ENCODE measurements at places on chromosomes 7 and 10.

- DNase-seq, result peak; percentile 96
Measured at GRCh38 chr7:32506266-32507054, 11.2 kb downstream of the AVL9 start.

GRCh38 chr7:142024547-142024946 is 28.9 kb downstream of the MGAM start:
- DNase-seq, result peak; percentile 12

- DNase-seq, result no peak
Measured at GRCh38 chr10:24172909-24173308, 36.0 kb upstream of the KIAA1217 start.

DNA sequence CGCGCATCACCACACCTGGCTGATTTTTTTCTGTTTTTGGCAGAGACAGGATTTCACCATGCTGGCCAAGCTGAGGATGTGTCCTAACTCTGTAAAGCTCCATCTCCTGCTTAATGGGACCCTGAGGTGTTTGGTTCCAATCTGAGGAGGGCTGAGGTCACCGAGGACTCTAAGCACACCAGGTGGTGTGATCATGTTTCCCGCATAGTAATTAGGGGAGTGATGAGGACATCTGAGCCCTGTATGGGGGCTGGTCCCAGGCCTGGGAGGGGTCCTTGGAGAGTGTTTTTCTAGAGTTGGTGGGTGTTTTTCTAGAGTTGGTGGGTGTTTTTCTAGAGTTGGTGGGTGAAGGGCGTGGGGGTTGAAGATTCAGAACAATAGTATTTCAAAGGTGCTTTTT is 3.0 kb upstream of the ABHD11 start:
- no peak for DNase-seq

- DNase-seq, result no peak
Measured at GRCh38 chr7:21071561-21072501, 285.1 kb upstream of the SP8 start.

- no peak for DNase-seq
Measured at GRCh38 chr7:124397134-124397533, 364.3 kb upstream of the TMEM229A start.

DNA sequence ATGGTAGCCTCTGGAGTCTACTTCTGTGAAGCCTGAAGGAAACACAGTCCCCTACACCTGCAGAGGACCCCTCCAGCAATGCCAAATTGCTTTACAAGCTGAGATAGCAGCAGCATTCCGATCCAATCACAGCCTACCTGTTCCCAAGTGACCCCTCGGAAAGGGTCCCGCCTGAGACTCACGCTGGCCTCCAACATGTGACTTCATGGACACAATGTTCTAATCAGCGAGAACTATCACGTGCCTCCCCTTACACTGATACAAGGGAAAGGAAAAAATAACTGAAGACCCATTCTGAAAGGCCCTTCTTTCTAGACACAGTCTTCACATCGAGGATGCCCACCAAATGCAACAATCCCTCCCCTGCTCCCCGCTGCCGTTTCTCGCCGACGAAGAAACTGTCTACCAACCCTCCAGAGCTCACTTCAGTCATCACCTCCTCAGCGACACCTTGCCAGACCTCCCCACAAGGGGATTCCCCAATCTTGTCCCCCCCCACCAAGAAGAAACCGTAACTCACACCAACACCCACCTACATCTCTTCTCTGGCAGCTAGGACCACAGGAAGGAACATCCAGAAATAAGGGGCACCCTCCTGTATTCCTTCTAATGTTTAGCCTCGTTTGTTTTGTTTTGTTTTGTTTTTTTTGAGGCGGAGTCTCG is 1.8 kb downstream of the SNX8 start:
- DNase-seq, result no peak

DNA sequence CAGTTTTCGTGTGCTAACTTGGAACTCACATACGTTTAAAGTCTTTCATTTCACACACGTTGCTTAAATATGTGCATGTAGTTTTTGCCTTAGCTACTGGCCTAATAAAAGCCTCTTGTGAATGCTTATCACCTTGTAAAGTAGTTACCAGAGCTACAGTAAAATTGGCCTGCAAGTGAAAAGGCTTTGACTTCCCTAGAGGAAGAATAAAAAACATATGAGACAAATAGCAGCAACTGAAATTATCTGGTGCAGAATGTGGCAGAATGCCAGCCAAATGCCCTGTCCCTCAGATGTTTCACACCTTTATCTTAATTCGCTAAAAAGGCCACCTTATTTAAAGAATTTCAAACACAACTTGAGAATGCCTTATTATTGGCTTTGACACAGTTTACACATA is 28.1 kb upstream of the RPA3 start:
- no peak for DNase-seq

Data from amniotic epithelial cell (primary cell).